Type B pancreatic cell (in vitro differentiated cells): ENCODE measurements at places on chromosomes 13 and 19. TPM values are rescaled to one million over a fixed set of nuclear protein-coding genes. Genes with fewer than 3 reads are reported as not detected.
A peak's percentile ranks its signal among the peaks of the same experiment; 100 is the strongest.

- no peak for DNase-seq
Measured at GRCh38 chr13:41590122-41590521, 132.8 kb downstream of the RGCC start.

- peak; percentile 63 for DNase-seq
Measured at GRCh38 chr13:113927661-113928581, 46.0 kb downstream of the C13orf46 start.

DNA sequence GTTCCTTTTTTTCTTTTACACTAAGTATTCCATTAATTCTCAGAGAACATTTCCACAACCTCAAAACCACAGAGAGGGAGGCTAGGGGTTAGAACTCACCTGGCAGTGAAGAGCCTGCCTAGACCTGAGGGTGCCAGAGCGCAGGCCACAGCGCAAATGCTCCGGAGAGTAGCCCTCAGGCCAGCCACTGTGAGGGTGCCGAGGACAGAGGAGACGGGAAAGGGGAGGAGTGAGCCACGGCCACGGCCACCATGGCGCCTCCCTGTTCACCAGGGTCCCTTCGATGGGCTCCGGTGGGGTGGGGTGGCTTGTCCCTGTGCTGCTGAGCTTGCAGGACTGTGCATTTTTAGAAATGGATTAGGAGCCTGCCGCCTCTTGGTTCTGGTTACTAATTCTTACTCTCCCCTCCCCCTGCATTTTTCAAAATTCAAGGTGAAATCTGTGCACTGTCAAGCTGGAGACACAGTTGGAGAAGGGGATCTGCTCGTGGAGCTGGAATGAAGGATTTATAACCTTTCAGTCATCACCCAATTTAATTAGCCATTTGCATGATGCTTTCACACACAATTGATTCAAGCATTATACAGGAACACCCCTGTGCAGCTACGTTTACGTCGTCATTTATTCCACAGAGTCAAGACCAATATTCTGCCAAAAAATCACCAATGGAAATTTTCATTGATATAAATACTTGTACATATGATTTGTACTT lies 58.8 kb downstream of the GGACT start:
- DNase-seq, result peak; percentile 59

- no peak for DNase-seq
Measured at GRCh38 chr13:37429976-37430375, 168.6 kb downstream of the POSTN start.

DNA sequence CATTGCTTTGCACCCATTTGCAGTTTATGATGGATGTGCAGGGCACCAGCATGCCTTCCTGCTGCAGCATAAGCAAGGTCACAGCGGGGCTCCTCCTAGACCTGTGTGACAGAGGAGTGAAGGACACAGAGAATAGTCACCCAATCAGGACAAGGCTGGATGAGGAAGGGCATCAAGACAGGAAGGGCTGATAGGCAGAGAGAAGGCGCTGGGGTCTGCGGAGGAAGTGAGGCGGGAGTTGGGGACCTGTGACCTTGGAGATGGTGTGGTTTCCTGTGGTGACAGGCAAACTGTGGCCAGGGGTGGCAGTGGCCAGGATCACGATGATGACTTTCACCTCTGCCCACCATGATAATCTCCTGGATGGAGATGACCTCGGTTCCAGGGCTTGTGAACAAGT lies 16.4 kb upstream of the KCTD15 start:
- DNase-seq, result no peak

GRCh38 chr19:6011206-6011605 lies 33.3 kb upstream of the RANBP3 start:
- no peak for DNase-seq

DNA sequence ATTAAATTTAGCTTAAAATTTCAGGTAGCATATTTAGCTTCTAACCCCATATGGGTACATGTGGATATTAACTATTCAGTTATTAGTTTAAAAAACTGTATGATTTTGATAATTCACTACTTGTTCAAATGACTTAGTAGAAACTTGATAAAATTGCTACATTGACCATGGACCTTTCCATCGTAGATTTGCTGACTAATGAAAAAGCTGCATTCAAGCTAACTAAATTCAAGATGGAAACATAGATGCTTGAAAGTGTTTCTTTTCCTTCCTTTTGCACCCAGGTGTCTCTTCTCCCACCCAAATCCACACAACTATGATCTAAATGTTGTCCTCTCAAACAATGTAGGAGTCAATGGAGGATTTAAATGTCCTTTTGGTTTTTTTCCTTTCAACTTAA lies 439.2 kb downstream of the TBC1D4 start:
- DNase-seq, result no peak

DNA sequence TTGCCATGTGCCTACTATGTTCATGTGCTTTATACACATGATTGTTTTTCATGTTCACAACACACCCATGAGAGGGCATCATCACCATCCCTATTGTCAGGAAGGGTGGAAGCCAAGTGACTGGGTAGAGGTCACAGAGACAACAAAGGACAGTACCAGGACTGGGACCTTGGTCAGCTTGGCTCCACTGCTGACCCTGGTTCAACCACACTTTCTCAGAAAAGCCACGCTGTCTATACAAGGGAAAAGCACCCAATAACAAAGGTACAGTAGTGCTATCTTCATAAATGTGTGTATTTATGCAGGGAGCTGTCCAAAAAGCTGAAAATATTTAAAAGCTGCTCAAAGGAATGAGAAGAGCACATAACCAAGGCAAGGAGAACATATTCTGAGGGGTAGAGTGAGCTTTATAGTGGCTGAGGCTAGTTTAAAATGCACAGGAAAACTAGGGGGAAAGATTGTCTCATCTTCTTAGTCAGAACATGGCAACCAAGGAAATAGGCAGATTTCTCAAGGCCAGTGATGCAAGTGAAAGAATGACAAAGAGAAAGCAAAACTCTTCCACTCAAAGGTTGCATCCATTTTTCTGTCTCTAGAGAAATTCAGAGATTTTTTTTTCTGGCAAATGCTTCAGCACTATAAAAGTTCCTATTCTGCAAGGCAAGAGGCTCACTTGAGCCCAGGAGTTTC lies 415.0 kb downstream of the FOXO1 start:
- DNase-seq, result no peak

DNA sequence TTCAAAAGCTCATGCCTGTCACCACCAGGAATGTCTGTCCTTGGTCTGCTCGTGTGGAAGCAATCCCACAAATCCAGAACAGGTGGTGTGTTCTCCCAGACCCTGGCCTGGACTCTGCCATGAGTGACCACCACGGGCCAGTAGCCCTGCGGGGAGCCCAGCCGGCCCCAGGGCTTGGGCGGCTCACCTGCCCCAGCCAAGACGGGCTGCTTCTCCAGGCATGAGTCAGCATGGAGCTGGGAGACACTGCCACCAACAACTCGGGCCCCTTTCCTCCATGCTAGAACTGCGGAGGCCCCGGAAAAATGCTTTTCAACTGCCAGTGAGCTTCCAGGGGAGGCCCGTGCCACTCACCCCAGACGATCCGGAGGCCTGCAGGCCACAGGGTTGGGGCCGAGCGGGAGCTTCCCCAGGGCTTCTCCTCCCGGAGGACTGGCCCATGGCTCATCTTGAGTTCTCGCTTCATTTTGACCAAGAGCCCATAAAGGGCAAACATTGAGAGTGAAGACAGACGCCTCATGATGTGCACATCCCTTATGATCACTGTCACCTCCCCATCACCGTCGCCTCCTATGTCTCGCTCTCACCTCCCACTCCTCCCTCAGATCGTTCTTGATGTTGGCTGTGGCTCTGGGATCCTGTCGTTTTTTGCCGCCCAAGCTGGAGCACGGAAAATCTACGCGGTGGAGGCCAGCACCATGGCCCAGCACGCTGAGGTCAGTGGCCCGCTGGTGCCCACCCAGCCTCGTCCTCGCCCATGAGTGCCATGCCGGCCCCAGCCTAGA lies 16.7 kb downstream of the YIPF2 start:
- no peak for DNase-seq

DNA sequence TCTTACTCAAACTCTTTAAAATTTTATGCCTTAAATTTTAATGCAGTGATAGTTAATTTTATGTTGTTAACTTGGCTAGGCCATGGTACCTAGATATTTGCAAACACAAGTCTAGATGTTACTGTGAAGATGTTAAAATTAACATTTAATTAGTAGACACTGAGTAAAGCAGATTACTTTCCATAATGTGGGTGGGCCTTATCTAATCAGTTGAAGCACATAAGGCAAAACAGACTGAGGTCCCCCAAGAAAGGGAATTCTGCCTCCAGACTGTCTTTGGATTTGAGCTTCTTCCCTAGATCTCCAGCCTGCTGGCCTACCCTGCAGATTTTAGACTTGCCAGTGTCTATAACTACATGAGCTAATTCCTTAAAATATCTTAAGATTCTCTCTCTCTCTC lies 294.0 kb downstream of the ENOX1 start:
- DNase-seq, result no peak

GRCh38 chr19:45262570-45262969 lies 11.5 kb downstream of the MARK4 start:
- no peak for DNase-seq

Gene LILRB2
- total RNA-seq, result not detected in 2 replicates

Gene C5AR1
- total RNA-seq, result 0.93 and 1.0 TPM in 2 replicates

Gene SHD
- total RNA-seq, result 4.9 and 6.1 TPM in 2 replicates

Gene GARIN5A
- 1.9 and 5.2 TPM in 2 replicates for total RNA-seq

Gene KIR2DL4
- total RNA-seq, result not detected in 2 replicates
